ENCODE measurements at places on chromosomes 6 and 20.
A peak's percentile ranks its signal among the peaks of the same experiment; 100 is the strongest.

GRCh38 chr6:143026696-143027449 is 33.8 kb upstream of the AIG1 start:
- DNase-seq: no peak

DNA sequence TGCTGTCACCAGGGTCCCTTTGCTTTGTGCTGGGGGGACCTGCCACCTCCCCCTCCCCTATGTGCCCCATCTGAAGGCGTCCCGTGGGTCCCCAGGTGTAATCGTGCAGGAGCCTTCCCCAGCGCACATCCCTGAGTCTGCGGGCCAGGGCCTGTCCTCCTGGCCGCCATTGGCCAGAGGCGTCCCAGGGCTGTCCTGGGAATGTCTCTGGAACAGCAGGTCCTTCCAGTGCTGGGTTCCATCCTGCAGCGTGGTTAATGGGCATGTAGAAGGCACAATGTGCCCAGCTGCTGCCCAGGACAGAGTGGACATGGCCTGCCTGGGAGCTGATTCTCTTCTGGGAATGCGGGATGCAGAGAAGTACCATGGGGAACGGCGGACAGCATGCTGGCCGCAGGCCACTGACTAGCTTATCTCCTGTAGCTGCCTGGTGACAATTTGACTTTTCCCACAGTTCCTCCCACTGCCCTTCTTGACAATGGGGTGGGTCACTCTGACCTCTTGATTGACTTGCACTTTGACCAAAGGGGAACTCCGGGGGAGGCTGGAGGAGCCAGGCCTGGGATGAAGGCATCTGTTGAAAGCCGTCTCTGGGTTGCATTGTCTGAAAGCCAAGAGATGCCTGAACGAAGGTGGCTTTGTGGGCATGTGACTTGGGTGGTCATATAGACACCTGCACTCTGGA is 64.0 kb downstream of the CTCFL start:
- no peak for DNase-seq

GRCh38 chr6:100257793-100258395 is 206.8 kb downstream of the SIM1 start:
- no peak for DNase-seq

- DNase-seq: peak; percentile 67
Measured at GRCh38 chr6:31399589-31400466, 3.6 kb upstream of the MICA start.

DNA sequence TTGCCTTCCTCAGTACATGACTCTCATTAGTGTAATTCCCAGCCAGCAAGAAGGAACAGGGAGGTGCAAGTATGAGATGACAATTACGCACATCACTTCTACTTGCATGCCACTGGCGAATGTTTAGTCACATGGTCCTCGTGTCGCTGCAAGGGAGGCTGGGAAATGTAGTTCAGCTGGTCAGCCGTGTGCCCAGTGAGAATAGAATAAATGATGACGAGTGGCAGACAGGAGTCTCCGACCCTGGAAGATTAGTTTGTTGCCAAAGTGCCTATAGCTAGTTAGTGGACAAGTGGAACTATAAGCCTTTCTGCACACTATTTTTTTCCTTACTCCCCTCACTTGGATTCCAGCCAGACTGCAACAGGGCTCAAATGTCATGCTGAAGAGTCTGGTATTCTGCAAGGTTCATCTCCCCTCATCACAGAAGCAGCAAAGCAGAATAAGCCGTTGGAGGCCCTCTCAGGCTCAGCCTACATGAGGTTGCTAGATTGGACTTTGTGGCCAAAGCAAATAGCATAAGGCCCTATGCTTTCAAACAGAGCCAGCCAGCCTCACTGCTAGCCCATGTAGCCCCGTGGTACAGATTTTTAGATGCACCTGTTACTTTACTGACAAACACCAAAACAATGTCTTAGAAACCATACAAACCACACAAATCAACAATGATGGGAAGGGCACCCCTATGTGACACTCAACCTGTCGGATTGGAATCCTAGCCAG is 9.7 kb downstream of the LINC00237 start:
- peak; percentile 23 for DNase-seq

GRCh38 chr20:3296261-3297078 is 57.5 kb upstream of the SLC4A11 start:
- DNase-seq: no peak

DNA sequence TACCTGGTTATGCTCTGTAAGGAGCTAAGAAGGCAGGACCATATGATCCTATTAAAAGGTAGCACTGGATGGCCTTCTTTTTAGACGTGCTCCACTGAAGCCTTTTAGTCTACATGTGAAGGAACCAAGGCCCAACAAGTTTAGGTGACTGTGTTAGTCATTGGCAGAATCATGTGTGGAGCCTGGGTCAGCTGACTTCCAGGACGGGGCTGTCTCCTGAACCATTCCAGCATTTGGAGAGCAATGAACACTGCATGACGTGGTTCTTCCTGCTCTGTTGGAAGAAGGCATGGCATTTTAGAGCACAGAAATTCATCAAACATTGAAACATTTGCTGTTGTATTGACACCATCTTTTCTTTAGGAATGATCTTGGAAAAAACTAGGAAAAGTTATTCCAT is 87.8 kb upstream of the TIAM2 start:
- DNase-seq: no peak

DNA sequence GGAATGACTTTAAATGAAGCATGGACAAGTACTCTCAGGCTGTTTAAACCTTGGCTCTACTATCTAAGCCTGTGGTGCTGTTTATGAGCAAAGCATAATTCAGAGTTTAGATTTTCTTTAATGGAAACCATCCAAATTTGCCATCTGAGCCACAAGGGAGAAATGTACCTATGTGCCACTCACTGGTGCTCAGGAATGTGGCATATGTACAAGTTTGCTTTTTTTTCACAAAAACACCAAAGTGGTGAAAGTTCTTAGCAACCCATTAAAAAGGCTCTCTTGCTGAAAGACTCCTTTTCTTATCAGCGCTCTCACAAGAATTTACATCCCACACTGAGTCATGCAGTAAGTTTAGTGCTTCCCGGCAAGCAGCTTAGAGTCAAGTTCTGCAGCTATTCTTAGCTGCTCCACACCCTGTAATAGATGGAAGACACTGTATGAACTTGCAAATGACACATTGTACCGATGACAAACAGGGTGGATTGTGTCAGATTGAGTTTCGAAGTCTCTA is 57.3 kb upstream of the MLIP start:
- DNase-seq: no peak
